ENCODE measurements at places on chromosomes 3 and 15.

DNA sequence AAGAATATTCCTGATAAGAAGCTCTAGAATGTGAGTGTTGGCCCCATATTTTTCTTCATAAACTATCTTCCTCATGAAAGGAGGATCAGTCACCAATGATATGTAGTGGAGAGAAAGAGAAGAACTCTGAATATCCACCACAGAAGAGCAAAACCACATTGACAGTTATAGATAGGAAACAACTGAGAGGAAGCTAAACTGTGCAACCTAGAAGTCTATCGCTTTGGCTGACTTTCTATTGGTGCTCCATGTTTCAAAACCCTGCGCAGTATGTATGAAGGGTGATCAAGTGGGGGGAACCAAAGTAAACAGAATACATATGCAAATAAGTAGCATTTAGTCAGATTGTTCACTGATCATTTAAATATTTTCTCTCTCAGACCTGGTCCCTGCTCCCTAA lies 41.0 kb upstream of the ZNF280D start:
- no peak for DNase-seq

- DNase-seq: no peak
These were observed 112.0 kb upstream of the TJP1 start for GRCh38 chr15:29934251-29934650.

GRCh38 chr3:175238801-175239200 lies 379.7 kb downstream of the NAALADL2 start:
- no peak for DNase-seq

DNA sequence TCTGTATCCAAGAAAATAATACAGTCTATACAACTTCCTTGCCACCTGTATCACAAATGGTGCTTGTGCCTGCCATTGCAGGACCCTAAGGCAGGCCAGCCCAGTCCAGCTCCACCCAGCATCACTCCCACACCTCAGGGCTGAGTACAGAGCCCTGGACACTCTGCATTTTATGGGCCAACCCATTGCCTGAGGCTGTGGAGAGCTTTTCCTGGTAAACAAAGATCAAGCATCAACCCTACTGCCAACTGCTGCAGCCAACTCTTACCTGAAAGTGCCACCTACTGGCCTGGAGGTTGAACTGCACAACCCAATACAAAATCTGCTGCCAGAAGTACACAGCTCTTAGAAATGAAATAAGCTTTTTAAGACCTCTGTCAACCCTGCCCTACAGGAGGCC lies 1082.2 kb downstream of the NAALADL2 start:
- DNase-seq: peak; percentile 69

DNA sequence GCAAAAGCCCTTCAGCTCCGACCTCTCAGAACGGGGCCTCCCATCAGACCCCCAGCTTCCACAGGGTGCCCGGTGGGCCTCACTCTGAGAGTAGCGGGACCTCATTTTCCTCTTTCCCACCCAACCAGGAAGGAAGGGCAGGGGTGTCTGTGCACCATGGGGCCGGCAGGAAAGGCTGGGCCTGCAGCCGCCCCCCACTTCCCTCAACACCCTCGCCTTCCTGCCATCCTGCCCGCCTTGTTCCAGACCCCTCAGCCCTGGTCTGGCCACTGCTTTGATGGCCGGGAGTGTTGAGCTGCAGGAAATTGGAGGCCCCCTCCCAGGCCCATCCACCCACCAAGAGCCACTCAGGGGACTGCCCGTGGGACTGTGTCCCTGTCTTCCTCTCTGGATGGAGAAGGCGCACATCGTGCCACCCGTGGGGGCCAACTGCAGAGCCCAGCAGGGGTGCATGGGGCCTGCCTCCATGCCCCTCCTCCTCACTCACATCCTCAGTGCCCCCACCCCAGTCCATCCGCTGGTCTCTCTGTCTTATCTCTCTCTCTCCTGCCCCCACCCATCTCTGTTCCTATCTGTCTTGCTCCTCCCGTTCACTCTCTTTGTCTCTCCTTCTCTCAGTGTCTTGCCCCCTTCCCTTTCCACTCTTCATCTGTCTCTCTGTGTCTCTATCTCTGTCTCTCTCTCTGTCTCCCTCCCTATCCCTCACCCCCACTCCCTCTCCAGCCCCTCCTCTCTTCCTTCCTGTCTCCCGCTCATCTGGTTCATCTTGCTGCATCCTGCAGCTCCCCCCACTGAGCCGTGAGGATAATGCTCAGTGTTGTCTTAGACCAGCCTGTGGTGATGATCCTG lies 1.8 kb upstream of the PLXND1 start:
- no peak for DNase-seq

DNA sequence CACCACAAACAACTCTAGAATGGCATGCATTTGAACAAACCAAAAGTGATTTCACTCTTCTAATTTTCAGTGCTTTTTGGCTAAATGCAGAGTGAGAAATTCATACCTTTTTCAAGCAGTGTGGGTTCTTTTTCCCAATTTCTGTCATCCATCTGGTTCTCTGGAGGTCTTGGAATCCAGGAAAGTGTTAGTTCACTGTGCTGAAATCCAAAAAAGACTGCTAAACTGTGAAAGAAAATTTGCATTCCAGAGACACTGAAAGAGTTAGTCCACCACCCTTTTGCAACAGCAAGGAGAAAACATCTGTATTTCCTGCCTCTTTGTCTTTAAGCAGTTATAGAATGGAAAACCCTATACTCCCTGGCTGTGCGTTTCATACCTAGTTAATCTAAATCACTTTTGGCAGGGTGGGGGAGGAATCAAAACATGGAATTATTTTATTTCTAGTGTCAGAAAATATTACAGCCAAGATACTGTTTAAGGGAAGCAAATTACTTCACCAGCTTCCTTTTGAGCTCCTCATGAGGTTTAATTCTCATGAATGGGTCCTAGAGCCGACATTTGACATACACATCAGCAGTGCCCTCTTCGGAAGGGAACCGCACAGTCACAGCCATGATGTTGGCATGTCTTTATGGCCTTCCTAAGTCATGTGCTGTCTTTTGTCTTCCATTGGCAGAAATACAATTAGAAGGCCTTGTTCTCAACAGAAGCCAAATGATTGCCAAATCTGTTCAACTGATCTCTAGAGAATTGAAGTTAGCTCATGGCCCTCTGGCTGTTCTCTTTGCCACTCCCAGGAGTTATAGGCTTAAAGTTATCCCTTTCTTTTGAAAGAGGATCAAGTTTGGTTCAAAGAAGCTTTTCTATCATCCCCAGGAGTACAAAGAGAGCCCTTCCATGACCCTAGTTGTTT lies 317.7 kb upstream of the TPRG1 start:
- no peak for DNase-seq

GRCh38 chr15:73385205-73385604 lies 16.4 kb upstream of the HCN4 start:
- no peak for DNase-seq

- no peak for DNase-seq
These were observed 461.8 kb downstream of the MAGI1 start for GRCh38 chr3:65576966-65577365.

DNA sequence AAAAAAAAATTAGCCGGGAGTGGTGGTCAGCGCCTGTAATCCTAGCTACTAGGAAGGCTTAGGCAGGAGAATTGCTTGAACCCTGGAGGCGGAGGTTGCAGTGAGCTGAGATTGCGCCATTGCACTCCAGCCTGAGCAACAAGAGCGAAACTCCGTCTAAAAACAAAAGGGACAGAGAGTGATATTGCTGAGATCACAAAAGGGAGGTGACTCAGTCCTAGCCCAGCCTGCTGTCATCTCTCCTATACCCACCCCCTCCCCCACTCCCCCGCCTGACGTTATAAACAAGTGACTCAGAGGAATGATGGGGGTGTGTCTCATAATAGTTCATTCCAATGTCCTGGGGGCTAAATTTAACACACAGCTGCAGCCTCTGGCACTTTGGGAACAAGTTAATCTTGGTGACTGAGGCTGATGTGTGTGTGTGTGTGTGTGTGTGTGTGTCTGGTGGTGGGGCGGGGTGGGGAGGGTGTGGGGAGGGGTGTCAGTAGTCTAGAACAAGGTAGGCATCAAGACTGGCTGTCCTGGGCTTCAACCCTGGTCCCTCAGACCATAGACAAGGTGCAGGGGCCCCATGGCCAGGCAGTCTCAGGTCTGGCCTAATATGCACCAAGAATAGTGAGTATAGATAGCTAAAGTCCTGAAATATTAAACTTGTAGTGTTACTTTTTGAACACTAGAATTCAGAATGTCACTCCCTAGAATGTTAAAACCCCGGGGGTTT lies 1.3 kb upstream of the KLHL40 start:
- no peak for DNase-seq
